Activated naive CD4-positive, alpha-beta T cell (primary cell): ENCODE measurements at places on chromosomes 6 and 20.

- no peak for DNase-seq
Observed at GRCh38 chr20:59817846-59818615, 115.4 kb downstream of the SYCP2 start.

DNA sequence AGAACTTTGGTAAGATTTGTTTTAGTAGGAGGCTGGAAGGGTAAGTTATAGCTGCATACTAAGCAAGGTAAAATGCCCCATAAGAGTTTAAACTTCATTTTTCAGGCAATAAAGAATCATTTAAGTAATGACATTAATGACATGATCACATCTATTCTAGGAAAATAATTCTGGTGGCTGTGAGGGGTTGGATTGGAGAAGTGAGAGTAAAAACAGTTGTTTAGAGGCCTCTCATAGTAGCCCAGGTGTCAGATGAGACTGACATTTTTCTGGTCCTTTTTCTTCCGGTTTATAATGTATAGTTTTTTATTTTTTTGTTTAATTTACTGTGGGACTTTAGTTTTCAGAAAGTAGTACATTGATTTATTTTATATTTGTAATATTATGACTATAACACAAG is 40.8 kb downstream of the ITCH start:
- DNase-seq: no peak

- DNase-seq: no peak
Observed at GRCh38 chr20:37354210-37355195, 8.6 kb downstream of the SRC start.

- no peak for DNase-seq
Observed at GRCh38 chr6:136216503-136217401, 33.4 kb downstream of the MTFR2 start.

- DNase-seq: no peak
Observed at GRCh38 chr6:19632230-19632629, 204.9 kb upstream of the ID4 start.

DNA sequence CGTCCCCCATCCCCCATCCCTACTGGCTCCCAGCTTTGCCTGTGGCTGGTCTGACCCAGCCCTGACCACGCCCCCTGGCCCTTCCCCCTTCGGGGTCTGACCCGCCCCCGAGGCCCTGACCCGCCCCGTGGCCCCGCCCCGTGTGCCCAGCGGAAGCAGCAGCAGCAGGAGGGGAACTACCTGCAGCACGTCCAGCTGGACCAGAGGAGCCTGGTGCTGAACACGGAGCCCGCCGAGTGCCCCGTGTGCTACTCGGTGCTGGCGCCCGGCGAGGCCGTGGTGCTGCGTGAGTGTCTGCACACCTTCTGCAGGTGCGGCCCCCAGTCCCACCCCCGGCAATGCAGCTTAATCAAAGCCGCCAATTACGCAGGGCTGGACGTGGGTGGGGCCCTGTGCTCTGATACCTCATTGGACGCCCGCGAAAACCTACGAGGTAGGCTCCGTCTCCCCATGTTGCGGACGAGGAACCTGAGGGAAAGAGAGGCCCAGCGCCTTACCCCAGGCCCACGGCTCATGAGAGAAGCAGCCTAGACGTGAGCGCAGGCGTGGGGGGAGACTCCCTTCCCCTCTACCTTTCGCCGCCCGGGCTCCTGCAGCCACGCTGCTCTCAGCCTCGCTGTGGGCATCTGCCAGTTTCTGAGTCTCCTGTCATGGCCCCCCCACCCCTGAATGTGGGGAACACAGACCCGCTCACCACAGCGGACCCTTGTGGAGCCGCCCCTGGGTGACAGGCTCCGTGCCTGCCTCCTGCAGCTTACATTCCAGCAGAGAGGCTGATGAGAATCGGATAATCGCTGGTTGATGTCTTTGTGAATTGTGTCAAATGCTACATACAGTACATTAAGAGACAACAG is 12.8 kb downstream of the RBCK1 start:
- no peak for DNase-seq

DNA sequence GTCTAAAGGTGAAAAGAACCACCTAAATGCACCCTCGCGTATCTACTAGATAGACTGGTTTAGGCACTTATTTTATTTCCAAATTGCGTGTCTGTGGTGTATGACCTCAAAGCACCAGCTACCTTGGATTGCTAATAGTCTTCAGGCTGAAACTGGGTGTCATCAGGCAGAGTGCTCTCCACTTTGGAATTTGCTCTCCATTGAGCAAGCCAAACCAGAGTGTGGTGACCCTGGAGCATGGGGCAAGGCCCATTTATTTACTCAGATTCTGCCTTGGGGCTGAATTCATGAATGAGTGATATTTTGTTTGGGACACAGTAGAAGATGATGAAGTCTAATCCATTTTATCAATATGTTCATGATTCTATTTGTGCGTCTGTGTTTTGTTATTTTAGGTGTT is 812.8 kb upstream of the SLC35B3 start:
- no peak for DNase-seq

DNA sequence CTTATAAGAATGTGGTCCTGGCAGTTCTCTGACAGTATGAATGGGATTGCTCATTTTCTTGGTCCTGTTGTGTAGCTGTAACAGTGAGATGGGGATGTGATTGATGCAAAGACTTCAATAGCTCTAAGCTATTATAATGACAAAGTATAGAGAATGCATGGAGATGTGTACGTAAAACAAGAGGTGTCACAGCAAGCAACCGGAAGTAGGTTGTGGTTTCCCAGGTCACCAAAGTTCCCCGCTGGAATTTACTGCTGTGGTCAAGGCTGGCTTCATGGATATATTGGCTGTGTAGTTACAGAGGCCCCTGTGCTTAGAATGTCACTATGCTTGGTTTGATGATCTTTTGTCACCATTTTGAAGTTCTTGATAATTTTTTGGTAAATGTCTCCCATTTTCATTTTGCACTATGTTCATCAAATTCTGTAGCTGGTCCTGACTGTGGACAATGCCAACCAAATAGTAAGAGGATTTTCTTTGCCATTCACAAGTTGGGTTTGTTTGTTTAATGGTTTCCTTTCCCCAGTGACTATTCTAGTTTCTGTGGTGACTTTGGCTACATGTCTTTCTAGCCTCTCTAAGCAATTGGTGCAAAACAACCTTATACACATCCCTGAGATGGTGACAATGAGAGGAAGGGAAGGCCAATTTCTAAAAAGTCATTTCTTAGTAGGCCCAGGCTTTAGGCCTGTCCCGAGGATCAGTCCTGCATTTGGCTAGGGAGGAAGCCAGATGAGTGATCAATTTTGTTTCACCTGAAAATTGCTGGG is 10.5 kb downstream of the DNAH8 start:
- no peak for DNase-seq

DNA sequence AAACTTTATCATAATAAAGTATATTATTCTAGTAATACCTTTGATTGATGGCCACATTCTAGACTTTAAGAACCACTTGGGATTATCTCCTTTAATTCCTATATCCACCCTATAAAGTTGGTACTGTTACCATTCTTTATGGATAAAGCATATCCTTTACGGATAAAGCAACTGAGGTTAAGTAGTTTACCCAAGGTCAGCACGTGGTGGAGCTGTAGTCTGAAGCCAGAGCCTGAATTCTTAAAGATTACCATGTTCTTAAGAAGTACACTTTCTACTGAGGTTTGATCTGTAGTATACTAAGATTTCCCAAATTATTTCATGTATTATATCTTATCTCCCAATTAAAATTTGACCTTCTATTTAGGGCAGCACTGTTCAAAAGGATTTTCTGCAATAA is 3.0 kb upstream of the NCOA7 start:
- no peak for DNase-seq

DNA sequence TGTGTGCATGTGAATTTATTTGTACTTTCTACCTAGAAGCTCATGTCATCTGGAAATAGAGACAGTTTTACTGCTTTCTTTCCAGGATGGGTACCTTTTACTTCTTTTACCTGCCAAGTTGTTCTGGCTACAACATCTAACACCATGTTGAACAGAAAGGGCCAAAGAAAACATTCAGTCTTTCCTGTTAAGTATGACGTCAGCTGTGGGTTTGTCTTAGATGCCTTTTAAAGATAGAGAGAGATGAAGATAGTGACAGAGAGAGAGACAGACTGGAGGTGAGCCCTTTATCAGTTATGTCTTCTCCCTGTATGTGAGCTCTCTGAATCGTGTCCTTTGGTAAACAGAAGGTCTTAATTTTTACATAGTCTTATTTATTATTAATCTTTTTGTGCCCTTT is 3.4 kb upstream of the DACT2 start:
- no peak for DNase-seq

DNA sequence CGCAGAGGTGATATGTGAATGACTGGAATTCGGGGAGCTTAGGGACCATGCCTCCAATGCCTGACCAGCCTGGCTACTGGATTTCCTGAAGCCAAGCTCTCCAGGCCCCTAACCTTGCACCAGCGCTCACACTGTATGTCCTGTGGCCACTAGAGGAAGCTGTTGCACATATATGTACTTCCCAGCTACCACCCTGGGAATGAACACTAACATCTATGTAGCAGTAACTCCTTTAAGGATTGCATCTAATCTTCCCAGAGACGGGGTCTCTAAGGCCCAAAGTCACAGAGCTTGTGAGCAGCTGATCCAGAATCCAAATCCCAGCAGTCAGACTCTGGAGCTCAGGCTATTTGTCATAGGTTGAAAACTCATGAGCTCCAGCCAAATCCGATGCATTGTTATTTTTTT is 20.4 kb upstream of the BPIFB1 start:
- no peak for DNase-seq

- no peak for DNase-seq
Observed at GRCh38 chr6:121573481-121573880, 138.0 kb downstream of the GJA1 start.

GRCh38 chr20:37327748-37328147 is 18.2 kb upstream of the SRC start:
- DNase-seq: no peak

GRCh38 chr6:133227344-133227743 is 13.8 kb upstream of the EYA4 start:
- no peak for DNase-seq

- no peak for DNase-seq
Observed at GRCh38 chr6:166770216-166771116, 143.4 kb upstream of the RPS6KA2 start.
